ENCODE measurements at places on chromosomes 4 and X.

GRCh38 chrX:10064736-10065135 lies 92.0 kb upstream of the CLCN4 start:
- DNase-seq: no peak

DNA sequence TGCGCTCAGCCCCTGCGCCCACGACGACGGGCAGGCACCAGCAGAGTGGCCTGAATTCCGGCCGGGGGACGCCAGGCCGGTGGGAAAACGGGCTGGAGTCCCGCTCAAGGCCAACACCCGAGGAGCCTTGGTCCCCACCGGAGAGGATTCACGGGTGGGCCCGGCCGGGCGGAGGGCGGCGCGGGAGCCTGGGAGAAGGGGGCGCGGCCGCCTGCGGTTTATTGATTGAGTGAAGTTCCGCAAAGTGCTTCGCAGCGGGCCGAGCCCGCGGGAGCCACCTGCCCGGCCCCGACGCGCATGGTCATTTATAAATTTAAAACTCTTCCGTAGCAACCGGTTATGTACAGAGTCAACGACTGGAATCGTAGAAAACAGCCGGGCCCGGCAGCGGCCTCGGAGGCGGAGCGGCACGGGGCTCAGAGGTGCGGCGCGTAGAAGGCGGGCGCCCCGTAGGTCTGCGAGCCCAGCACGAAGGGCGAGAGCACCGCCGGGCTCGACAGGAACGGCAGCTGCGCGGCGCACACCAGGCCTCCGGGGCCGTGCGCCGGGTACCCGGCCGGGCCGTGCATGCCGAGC lies 3.6 kb downstream of the NKX1-1 start:
- no peak for DNase-seq

DNA sequence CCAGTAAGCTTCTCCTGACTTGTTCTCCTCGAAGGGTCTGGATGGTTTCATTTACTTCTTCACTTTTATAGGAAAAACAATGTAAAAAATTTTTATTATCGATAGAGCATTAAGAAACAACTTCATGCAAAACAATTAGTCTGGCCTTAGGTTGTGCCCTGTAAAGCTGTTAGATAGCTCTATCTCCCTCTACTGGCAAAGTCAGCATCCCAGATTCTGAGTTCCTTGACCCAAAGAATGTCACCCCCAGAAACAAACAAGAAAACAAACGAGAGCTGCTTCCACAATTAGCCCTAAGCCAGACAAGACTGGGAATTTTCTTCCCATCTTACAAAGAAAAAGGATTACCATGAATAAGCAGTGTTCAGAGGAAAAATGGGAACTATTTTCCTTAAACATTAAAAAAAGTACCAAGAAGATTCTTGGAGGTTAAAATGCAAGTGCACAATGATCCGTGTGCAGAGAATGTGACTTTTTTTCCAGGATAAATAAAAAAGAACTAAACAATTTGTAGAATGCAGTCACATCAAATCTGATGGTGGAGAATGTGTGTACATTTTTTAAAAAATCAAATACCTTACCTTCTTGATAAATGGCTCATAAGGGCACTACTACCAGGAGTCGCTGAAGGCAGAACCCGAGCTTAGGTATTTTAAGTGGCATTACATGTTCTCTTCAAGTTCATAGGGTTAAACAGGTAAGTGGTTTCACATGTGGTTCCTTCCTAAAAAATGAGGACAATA lies 293.2 kb downstream of the FBXO8 start:
- no peak for DNase-seq

DNA sequence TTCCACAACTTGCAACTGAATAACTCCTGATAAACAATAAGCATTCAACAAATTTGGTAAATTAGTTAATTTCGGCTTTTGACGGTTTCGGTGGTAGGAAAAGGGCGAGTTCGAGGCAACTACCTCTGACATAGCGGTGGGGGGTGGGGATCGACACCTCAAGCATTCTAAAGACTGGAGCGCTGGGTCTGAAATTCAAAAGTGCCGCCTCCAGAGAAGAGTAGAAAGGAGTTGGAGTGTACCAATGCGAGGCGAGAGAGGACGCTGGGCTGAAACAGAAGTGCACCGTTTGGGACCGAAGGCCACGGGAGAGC lies 725 bp downstream of the SMC1A start:
- DNase-seq: no peak

DNA sequence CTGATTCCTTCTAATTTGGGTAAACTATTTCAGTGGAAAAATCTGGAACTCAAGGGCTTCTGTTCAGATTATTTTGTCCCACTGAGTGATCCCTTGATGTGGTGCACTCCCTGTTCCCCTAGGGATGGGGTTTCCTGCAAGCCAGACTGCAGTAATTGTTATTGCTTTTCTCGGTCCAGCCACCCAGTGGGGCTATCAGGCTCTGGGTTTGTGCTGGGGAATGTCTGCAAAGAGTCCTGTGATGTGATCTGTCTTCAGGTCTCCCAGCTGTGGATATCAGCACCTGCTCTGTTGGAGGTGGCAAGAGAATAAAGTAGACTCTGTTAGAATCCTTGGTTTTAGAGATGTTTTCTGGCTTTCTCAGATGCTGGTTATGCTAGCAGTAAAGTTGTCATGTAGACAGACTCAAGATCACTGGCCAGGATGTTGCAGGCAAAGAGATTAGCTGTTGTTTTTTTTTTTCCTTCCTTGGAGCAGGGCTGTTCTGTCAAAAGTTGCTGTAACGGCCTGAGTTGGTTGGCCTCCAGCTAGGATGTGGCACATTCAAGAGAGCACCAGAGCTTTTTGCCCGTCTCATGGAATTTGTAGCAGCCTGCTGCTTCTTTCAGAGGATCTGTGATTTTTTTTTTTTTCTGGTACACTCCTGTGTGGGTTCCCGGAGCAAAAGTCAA lies 1314.0 kb downstream of the PCDH19 start:
- no peak for DNase-seq

DNA sequence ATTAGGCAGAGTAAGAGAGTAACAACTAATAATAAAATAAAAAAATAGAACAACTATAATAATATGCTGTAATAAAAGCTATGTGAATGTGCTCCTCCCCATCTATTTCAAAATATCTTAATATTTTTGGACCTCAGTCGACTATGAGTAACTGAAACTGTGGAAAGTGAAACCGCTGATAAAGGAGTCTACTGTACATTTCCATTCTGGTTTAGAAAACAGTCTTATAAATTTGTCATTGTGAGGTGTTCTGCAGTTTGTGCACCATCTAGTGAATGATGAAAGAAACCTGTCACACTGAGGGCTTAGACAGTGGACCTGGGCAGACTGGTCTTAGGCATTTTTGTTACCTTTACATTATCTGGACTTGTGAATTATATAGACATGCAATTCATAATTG lies 42.0 kb downstream of the TMEM150C start:
- no peak for DNase-seq
